Tibial artery (tissue), 4 donors: ENCODE measurements at places on chromosomes 12 and 14.
A peak's percentile ranks its signal among the peaks of the same experiment; 100 is the strongest.

GRCh38 chr12:120495186-120495730, 655 bp upstream of the DYNLL1 start:
- H3K27me3 ChIP-seq, result no peaks in the 10 kb centered on the region
- peak overlapping the region; percentile 98 for H3K4me3 ChIP-seq
- H3K4me1 ChIP-seq, result peaks cover 9% of the 10 kb centered on the region
- H3K27ac ChIP-seq, result peak overlapping the region; percentile 95
- DNase-seq, result no peak
- H3K36me3 ChIP-seq, result peaks cover 9% of the 10 kb centered on the region

- no peak for DNase-seq
- peak overlapping the region; percentile 30 for H3K27ac ChIP-seq
- H3K4me1 ChIP-seq, result peaks cover 18% of the 10 kb centered on the region
- peak overlapping the region; percentile 47 for H3K4me3 ChIP-seq
Observed at GRCh38 chr14:36647417-36647823, 14.2 kb upstream of the PAX9 start.

DNA sequence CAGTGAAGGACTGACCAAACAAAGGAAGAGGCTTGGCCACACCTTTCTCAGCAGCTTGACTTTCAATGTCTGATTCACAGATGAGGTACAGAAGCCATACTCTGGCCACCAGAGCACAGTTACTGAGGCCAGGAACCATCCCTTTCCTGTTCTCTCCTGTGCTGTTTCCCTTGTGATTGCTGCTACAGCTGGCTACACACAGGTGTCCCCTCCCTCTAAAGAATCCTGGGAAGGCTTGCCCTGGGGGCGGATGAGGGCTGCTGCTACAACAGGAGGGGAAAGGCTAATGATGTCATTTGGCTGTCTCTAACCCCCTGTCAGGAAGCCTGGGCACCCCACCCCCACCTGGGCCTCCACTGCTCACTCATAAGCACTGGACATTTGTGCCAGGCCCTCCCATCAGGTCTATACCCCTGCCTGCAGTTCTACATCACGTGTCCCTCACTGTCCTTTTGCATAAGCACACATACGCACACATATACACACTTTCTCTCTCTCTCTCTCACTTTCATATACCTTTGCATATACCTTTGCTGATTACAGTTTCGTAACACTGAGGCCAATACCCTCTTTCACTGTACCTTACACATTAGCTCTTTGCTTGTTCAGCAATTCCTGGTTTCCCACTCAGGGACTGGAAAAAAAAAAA, 41.4 kb downstream of the PRPF40B start:
- peaks cover 30% of the 10 kb centered on the region for H3K4me1 ChIP-seq
- H3K4me3 ChIP-seq, result no peak overlapping the region
- peak overlapping the region; percentile 8 for H3K27ac ChIP-seq
- peaks cover 6% of the 10 kb centered on the region for H3K36me3 ChIP-seq
- no peaks in the 10 kb centered on the region for H3K27me3 ChIP-seq

DNA sequence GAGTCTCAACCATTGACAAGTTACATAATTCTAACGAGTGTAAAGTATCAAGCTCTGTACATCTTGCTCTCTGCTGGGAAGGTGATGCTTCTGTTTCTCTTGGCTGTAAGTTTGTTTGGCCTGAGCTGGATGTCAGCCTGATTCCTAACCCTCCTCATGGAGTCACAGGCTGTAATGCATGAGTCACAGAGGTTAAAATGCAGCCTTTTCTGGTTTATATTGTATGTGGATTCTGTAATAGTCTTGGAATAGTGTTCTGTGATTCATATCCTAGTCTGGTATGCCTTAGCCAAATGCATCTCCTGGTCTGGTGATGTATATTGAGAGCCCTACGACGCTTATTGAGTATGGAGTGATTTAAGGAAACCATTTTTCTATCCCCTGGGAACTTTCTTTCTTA, 104.5 kb upstream of the FRMD6 start:
- no peaks in the 10 kb centered on the region for H3K27me3 ChIP-seq
- peaks cover 13% of the 10 kb centered on the region for H3K4me1 ChIP-seq
- DNase-seq, result peak; percentile 55

- no peak overlapping the region for H3K27ac ChIP-seq
- no peak overlapping the region for H3K4me3 ChIP-seq
- peaks cover 4% of the 10 kb centered on the region for H3K4me1 ChIP-seq
- H3K27me3 ChIP-seq, result no peaks in the 10 kb centered on the region
Observed at GRCh38 chr14:74506411-74506851, 12.9 kb downstream of the ISCA2 start.

- no peak for DNase-seq
- H3K27ac ChIP-seq, result no peak overlapping the region
- no peaks in the 10 kb centered on the region for H3K36me3 ChIP-seq
- no peak overlapping the region for H3K4me3 ChIP-seq
- H3K27me3 ChIP-seq, result no peaks in the 10 kb centered on the region
Observed at GRCh38 chr14:20935303-20935984, 19.8 kb upstream of the RNASE2 start.

- no peak overlapping the region for H3K4me3 ChIP-seq
- no peaks in the 10 kb centered on the region for H3K36me3 ChIP-seq
- no peak overlapping the region for H3K27ac ChIP-seq
- no peaks in the 10 kb centered on the region for H3K27me3 ChIP-seq
Observed at GRCh38 chr14:61644834-61645233, 50.5 kb upstream of the HIF1A start.

GRCh38 chr14:68147303-68147702, 327.7 kb downstream of the RAD51B start:
- no peaks in the 10 kb centered on the region for H3K27me3 ChIP-seq
- no peak overlapping the region for H3K4me3 ChIP-seq
- peak overlapping the region; percentile 68 for H3K27ac ChIP-seq
- peaks cover 24% of the 10 kb centered on the region for H3K4me1 ChIP-seq
- no peak for DNase-seq

DNA sequence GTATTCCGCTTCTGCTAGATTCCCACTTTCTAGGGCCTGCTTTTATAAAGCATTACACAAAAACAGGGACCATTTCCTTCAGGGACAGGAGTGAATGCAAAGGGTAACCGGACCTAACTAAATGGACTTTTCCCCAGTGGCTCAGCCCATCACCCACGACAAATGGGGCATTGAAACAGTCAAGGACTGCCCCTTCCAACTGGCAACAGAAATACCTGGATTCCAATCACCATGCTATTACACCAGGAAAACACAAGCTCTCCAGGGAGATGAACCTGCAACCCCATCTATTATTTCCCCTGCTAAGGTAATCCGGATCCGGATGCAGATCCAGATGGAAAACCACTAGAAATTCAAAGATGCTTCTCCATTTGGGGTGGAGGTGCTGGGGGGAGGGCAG, 1.0 kb downstream of the MPHOSPH9 start:
- DNase-seq, result no peak
- peaks cover 4% of the 10 kb centered on the region for H3K27me3 ChIP-seq
- H3K4me1 ChIP-seq, result peaks cover 14% of the 10 kb centered on the region
- H3K27ac ChIP-seq, result peak overlapping the region; percentile 90

DNA sequence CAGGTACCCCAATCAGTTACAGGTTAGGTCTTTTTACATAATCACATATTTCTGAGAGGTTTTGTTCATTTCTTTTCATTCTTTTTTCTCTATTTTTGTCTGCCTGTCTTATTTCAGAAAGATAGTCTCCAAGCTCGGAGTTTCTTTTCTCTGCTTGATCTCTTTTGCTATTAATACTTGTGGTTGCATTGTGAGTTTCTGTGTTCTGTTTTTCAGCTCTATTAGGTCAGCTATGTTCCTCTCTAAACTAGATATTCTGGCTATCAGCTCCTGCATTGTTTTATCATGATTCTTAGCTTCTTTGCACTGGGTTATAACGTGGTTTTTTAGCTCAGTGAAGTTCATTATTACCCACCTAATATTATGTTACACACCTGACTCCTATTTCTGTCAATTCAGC, 914.1 kb downstream of the TRHDE start:
- H3K27me3 ChIP-seq, result no peaks in the 10 kb centered on the region
- H3K4me1 ChIP-seq, result no peaks in the 10 kb centered on the region
- H3K4me3 ChIP-seq, result no peak overlapping the region
- H3K27ac ChIP-seq, result no peak overlapping the region
- no peaks in the 10 kb centered on the region for H3K36me3 ChIP-seq
- no peak for DNase-seq

DNA sequence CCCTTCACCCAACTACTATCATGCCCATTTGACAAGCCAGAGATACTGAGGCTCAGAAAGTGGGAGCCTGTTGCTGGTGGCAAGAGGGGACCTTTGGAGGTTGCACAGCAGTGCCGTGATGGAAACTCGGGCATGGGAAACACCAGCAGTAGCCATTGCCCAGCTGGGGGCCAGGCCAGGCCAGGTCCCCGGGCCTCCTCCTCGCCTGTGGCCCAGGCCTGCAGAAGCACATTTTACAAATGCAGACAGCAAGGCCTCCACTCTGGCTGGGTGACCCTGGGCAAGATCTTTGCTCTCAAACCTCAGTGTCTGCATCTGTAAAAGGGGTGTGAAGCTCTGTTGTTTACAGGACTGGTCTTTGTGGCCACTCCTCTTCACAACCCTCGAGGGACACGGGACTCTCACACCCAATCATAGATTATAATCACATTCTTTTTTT, 4.5 kb upstream of the SH2B3 start:
- H3K27me3 ChIP-seq, result no peaks in the 10 kb centered on the region
- H3K36me3 ChIP-seq, result no peaks in the 10 kb centered on the region
- no peak overlapping the region for H3K27ac ChIP-seq
- H3K4me1 ChIP-seq, result peaks cover 37% of the 10 kb centered on the region

- H3K27me3 ChIP-seq, result no peaks in the 10 kb centered on the region
- H3K4me1 ChIP-seq, result no peaks in the 10 kb centered on the region
- peak overlapping the region; percentile 56 for H3K4me3 ChIP-seq
- H3K36me3 ChIP-seq, result no peaks in the 10 kb centered on the region
Observed at GRCh38 chr12:85834378-85834777, 1.8 kb downstream of the RASSF9 start.

GRCh38 chr12:1502379-1502720, 92.0 kb downstream of the FBXL14 start:
- H3K27ac ChIP-seq, result no peak overlapping the region
- no peaks in the 10 kb centered on the region for H3K36me3 ChIP-seq
- no peak for DNase-seq
- H3K4me3 ChIP-seq, result no peak overlapping the region

DNA sequence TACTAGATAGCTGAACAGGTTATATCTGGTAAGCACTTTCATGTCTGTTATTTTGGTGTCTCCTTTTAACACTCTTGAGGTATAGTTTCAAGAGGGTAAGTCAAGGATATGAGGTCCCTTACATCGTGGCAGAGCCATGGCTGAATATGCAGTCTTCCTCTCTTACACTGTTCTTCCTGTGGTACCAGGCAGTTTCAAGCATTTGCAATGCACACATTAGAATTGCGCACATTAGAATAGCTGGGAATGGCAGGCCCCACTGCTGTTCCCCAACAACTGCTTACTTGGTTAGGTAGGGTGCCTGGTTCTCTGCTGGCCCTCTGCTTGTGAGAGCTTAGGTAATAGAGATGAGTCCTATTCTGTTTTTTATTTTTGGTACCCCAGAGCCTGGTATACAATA, 41.2 kb downstream of the TMTC2 start:
- H3K4me3 ChIP-seq, result no peak overlapping the region
- H3K4me1 ChIP-seq, result no peaks in the 10 kb centered on the region
- no peak overlapping the region for H3K27ac ChIP-seq
- H3K27me3 ChIP-seq, result no peaks in the 10 kb centered on the region

GRCh38 chr14:105419195-105420091, at the start of gene MTA1:
TSS of gene MTA1 (plus strand) at chr14:105419827. CDS start at chr14:105420036, 209 bp downstream.
- no peaks in the 10 kb centered on the region for H3K4me1 ChIP-seq
- H3K4me3 ChIP-seq, result peak within 1 kb of the TSS; percentile 61
- DNase-seq, result no peak
- H3K27ac ChIP-seq, result peak within 1 kb of the TSS; percentile 81
- no peaks in the 10 kb centered on the region for H3K27me3 ChIP-seq

- H3K27ac ChIP-seq, result no peak overlapping the region
- H3K27me3 ChIP-seq, result no peaks in the 10 kb centered on the region
- H3K4me3 ChIP-seq, result no peak overlapping the region
- no peaks in the 10 kb centered on the region for H3K4me1 ChIP-seq
Observed at GRCh38 chr14:94051779-94052178, 25.6 kb downstream of the OTUB2 start.

GRCh38 chr12:44314007-44314500, 478.2 kb downstream of the TMEM117 start:
- no peak overlapping the region for H3K4me3 ChIP-seq
- H3K36me3 ChIP-seq, result no peaks in the 10 kb centered on the region
- DNase-seq, result no peak
- no peak overlapping the region for H3K27ac ChIP-seq
- no peaks in the 10 kb centered on the region for H3K4me1 ChIP-seq
- no peaks in the 10 kb centered on the region for H3K27me3 ChIP-seq

DNA sequence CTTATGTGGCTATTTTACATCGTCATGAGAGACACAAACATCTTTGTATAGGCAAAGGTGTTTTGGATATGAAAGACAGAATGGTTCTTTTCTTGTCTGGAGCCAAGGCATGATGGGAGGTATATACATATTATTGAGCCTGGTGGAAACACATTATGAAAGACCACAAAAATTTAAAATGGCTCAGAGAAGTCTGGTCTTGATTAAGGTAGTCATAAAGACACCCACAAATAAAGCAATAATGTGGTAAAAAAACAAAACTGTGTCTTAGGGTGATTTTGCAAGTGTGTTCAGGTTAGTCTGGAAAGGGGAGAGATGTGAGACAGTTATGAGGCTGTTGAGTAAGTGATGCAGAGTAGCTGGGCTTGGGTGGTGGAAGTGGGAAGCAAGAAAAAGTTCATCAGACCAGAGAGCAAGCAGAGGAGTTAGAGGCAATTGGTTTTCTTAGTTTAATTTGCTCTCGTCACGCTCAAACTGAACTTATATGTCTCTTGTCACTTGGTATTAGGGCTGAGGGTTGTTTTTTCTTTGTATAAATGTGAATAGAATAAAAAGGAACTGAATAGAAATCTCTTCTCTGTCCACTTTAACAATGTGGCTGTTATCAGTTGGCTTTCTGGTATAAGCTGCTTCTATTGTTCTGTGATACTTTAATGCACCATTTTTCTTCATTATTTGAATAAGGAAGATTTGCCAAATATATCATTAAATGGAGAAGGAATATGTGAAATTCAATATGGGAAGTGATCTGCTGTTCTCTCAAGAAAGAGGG, 115.0 kb downstream of the AKAP6 start:
- DNase-seq, result no peak
- H3K4me1 ChIP-seq, result peaks cover 7% of the 10 kb centered on the region
- H3K27ac ChIP-seq, result no peak overlapping the region
- H3K27me3 ChIP-seq, result no peaks in the 10 kb centered on the region
- no peak overlapping the region for H3K4me3 ChIP-seq

- H3K4me3 ChIP-seq, result no peak overlapping the region
- H3K4me1 ChIP-seq, result no peaks in the 10 kb centered on the region
- H3K27me3 ChIP-seq, result no peaks in the 10 kb centered on the region
- no peaks in the 10 kb centered on the region for H3K36me3 ChIP-seq
Observed at GRCh38 chr12:24728366-24728765, 220.5 kb downstream of the BCAT1 start.

DNA sequence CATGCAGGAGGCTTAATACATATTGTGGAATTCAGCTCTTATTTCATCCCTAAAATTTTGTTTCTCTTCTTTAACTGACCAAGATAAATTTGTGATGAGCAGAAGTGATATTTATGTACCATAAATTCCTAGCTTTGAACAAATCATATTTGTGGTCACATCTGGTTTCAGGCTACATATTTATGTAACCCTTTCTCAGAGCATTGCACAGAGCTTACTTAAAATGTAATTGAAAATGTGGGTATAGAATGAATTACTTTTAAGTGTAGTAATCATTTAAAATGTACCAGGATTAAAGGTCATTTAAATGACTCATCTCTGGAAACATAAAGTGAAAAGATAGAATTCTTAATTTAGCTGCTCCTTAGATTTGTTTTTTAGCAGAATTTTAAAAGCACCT, 129.9 kb upstream of the FRMD6 start:
- H3K4me1 ChIP-seq, result no peaks in the 10 kb centered on the region
- no peaks in the 10 kb centered on the region for H3K27me3 ChIP-seq
- H3K4me3 ChIP-seq, result no peak overlapping the region
- H3K27ac ChIP-seq, result no peak overlapping the region
- no peak for DNase-seq
